H9 (cell line): ENCODE measurements at places on chromosomes 16 and 17. TPM values are rescaled to one million over a fixed set of nuclear protein-coding genes. Genes with fewer than 3 reads are reported as not detected.

GRCh38 chr17:75181608-75182318 is 996 bp downstream of the SUMO2 start:
- peak overlapping the region; percentile 89 for H3K4me3 ChIP-seq
- H3K27ac ChIP-seq = no peak overlapping the region
- DNase-seq = no peak
- H3K4me1 ChIP-seq = no peaks in the 10 kb centered on the region

DNA sequence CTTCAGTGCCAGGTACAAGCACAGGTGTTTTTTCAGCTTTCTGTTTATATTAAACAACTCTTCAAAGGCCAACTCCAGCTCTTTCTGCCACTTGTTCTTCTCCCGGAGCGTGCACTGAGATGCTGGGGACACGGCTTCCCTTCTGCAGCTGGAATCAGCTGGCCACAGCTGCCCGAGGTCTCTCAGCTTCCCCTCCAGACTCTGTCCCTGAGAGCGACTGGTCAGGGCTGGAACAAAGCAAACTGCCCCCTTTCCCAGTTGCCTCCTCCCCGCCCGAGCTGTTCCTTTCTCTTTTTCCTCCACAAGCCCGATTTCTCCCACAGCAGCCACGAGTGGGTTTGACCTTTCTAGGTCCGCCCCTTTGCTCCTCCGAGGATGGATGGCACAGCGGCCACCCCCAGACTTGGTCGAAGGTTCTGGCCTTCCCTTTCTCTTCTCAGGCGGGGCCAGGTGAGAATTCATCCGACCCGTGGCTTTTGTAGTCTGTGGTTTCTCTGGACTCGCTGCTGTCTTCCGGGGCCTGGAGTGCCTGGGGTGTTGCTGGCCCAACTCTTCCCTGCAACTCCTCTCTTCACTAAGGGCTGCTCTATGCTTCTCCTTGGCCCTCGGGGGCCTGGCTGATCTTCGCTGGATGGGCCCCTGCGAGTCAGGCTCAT is 11.5 kb downstream of the CEP295NL start:
- H3K36me3 ChIP-seq = no peaks in the 10 kb centered on the region
- no peaks in the 10 kb centered on the region for H3K4me1 ChIP-seq
- no peak overlapping the region for H3K4me3 ChIP-seq

- DNase-seq = peak; percentile 65
- H3K27ac ChIP-seq = no peak overlapping the region
- H3K27me3 ChIP-seq = peaks cover 6% of the 10 kb centered on the region; the same call in 1 of the 2 replicates
These were observed 2.1 kb downstream of the RHBDL3 start for GRCh38 chr17:32267690-32268205.

GRCh38 chr17:73770849-73771229 is 126.6 kb upstream of the SDK2 start:
- DNase-seq = no peak
- H3K36me3 ChIP-seq = peaks cover 1% of the 10 kb centered on the region; the same call in 1 of the 3 replicates
- H3K4me1 ChIP-seq = no peaks in the 10 kb centered on the region
- H3K4me3 ChIP-seq = no peak overlapping the region
- no peaks in the 10 kb centered on the region for H3K27me3 ChIP-seq

DNA sequence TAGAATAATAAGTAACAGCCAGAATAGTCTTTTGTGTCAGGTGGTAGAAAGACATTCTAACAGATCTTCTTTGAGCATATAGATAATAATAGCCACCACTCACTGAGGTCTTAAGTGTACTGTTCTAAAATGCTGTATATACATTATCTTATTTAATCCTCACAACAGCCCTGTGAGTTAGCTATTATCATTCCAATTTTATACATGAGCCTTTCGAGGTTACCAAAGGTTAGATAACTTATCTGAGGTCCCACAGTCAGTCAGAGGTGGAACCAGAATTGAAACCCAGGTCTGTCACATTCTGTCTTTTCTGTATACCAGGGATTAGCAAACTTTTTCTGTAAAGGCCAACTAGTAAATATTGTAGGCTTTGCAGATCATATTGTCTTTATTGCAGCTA is 23.2 kb downstream of the REXO5 start:
- no peak overlapping the region for H3K27ac ChIP-seq
- no peaks in the 10 kb centered on the region for H3K4me1 ChIP-seq
- DNase-seq = no peak
- no peak overlapping the region for H3K4me3 ChIP-seq
- no peaks in the 10 kb centered on the region for H3K27me3 ChIP-seq

DNA sequence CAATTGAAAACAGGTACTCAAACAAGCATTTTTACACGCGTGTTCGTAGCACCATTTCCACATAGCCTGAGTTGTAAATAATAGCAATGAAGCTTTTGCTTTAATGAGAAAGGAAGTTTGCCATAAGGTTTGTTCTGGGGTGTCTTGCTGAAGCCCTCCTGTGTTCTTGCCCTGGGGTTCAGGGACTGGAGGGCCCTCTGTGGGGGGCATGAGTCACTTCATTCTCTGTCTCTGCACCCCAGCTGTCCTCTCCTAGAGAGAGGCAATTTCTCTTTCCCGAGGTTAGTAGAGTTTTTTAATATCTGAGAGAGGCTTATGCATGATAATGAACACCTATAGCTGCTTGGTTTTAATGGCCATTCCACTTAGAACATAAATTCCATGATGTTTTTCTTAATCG is 9.6 kb downstream of the AFMID start:
- no peak for DNase-seq
- H3K27ac ChIP-seq = no peak overlapping the region
- H3K27me3 ChIP-seq = no peaks in the 10 kb centered on the region

GRCh38 chr16:75099075-75099667 is 17.4 kb downstream of the LDHD start:
- H3K27ac ChIP-seq = no peak overlapping the region
- H3K4me3 ChIP-seq = 0 out of 3 replicates have a peak overlapping the region, but pooled peaks have one; percentile 20
- peaks cover 25% of the 10 kb centered on the region for H3K36me3 ChIP-seq
- peaks cover 17% of the 10 kb centered on the region; the same call in 1 of the 2 replicates for H3K4me1 ChIP-seq
- DNase-seq = no peak
- no peaks in the 10 kb centered on the region for H3K27me3 ChIP-seq

- no peak overlapping the region for H3K4me3 ChIP-seq
- H3K27ac ChIP-seq = no peak overlapping the region
- peaks cover 36% of the 10 kb centered on the region for H3K36me3 ChIP-seq
These were observed 11.5 kb downstream of the TAC4 start for GRCh38 chr17:49836111-49837030.

DNA sequence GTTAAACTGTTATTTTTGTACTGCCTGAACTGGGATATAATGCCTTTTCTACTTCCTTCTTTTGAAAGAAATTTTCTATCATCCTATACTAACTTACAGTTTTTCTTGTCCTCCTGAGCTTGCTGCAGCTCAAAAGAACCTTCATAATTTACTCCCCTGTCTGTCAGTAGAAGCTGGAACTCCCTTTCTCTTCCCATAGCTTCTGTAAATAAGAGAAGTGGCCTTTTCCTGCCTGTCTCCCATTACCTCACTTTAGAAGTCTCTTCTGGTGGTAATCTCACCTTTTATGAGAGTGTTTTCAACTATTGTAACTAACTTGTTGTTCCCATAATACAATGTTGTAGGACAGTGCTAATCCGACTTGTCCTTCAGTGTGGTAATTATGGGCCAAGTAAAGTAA is 246.7 kb upstream of the TBX2 start:
- no peaks in the 10 kb centered on the region for H3K27me3 ChIP-seq
- no peak for DNase-seq
- H3K27ac ChIP-seq = no peak overlapping the region
- H3K4me3 ChIP-seq = no peak overlapping the region
- H3K4me1 ChIP-seq = no peaks in the 10 kb centered on the region

Gene DRC7
- 0.72 TPM in 1 of 2 replicates, not detected in the other for total RNA-seq
